Central memory CD4-positive, alpha-beta T cell (primary cell): ENCODE measurements at places on chromosomes 6 and 20.

DNA sequence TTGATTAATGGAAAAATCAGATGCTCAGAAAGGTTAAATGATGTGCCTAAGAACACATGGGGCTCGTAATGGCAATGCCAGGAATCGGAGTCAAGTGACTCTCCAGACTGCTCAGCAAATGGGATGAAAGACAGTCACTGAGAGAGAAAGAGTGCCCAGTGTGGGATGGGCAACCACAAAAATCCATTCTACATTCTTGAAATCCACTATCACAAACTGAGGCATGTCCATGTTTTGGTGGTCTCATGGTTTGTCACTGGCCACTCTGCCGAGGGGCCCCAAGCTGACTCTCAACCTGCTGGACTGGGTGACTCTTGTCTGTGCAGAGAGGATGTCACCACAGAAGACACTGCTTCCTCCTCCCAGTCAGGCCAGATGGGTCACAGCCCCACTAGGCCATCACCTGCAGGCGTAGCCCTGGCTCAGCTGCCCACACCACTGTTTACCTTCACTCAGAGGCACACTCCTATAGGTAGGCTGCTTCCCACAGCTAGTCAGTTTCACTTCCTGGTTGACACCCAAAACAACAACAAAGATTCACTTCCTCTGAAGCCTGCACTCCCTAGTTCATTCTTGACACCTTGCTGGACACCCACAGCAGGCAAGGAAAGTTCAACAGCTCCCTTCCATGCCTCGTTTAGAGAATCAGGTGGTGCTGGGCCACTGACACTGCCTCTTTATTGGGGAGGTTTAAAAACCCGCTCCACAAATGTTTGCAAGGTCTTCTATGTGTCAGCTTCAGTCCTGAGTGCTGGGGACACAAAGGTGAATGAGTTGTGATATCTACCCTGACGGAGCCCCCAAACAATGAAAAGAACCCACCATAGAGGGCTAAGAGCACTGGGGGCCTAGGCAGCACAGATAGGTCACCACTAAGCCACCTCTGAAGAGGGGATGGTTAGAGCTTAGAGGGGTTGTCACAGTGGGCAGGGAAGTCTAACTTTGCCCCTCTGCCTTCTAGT lies 21.7 kb downstream of the MAP1LC3A start:
- no peak for DNase-seq

- DNase-seq, result no peak
These were observed 91.8 kb upstream of the CNKSR3 start for GRCh38 chr6:154602296-154602695.

GRCh38 chr6:87575423-87575822 lies 14.4 kb downstream of the RARS2 start:
- no peak for DNase-seq

- no peak for DNase-seq
These were observed 14.9 kb upstream of the ULBP3 start for GRCh38 chr6:150083839-150084238.

DNA sequence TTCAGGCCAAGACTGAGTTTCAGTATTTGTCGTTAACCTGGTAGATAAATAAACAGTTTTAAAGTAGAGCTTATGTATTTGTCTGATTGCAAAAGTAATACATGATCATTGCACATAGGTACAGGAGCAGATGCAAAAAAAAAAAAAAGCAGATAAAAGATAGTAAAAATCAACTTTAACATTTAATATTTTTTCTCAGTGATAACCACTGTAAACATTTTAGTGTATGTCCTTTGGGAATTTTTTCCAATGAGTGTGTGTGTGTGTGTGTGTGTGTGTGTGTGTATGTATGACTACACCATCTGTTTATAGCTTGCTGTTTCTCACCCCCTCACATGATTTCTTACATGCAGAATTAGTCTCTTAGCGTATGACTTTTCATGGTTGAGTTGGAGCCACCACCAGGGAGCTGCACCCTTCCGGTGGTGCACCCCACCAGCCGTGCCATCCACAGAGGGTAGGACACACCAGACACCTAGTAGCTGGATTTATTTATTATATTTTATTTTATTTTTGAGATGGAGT lies 26.3 kb downstream of the WRNIP1 start:
- no peak for DNase-seq

GRCh38 chr6:43476746-43477145 lies 624 bp upstream of the TJAP1 start:
- no peak for DNase-seq

- DNase-seq, result no peak
These were observed 146.2 kb upstream of the MLN start for GRCh38 chr6:33949877-33950435.

- DNase-seq, result no peak
These were observed 493.3 kb upstream of the MARCKS start for GRCh38 chr6:113363866-113364265.

DNA sequence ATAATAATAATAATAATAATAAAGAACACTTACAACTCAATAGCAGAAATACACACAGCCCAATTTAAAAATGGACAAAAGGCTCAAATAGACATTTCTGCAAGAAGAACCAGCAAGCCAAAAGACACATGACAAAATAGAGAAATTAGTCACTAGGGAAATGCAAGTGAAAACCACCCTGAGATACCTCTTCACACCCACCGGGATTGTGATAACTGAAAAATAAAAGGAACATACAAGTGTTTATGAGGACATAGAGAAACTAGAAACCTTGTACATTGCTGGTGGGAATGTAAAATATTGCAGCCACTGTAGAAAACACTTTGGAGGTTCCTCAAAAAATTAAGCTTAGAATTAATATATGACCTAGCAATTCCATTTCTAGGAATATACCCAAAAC lies 59.2 kb downstream of the ZDHHC14 start:
- DNase-seq, result no peak

DNA sequence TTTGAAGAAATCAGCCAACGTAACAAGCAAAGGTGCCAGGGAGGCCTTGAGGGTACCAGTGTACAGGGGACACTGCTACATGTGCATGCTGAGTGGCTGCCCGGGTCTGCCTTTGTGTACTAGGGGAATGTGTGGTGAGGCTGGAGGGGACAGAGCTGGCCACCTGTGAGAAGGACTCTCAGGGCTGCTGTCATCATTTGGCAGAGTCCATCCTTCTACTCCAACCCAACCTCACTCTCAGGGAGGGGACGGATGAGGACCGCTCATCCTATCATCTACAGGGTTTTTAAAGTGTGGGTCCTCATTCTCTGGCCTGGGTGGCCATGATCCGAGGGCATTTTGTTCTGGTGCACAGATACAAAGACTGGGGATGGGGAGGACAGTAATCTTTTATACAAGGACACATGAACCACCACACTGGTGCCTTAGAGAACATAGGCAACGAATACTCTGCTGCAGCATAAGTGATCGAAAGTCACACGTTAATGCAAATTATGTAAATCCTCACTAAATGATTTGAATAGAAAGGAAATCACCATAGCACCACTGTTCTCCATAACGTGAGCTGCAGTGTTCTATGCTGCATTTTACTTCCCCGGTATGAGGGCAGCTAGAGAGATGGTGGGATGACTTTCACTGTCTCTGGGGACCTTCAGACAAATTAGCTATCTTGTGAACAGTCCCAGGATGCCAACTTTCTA lies 181.4 kb downstream of the GMPR start:
- no peak for DNase-seq

DNA sequence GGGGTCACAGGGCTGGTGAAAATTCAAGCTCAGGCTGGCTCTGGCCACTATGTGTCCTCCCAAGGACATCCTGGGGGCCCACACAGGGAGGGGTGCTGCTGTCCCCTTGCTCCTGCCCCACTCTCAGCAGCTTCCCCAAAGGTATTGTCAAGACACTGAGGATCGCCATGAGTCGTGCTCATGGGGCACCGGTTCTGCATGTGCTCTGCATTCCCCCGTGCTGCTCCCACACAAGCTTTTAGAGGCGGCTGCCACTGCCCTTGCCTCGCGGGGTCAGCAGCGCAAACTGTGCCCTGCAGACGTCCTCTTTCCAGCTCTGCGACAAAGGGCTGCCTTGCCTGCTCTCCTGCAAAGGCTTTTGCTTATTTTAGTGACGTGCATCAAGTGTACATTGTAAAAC lies 179.8 kb downstream of the ERMARD start:
- no peak for DNase-seq

DNA sequence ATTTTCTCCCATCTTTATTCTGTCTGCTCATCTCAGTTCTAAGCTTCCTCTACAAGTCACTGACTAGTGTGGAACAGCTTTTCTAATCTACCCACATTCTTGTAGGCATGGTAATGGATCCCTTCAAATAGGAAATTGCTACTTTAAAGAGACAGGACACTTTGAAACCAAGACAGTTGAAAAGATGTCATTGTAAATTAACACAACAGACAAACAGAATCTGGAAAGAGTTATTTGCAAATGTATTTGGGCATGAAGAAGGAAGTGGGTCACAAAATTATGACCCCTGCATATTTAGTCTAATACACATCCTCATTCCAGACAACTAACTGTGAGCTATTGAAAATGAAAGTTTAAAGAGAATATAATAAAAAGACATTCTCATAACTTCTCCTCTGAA lies 298.2 kb upstream of the MARCKS start:
- DNase-seq, result no peak

DNA sequence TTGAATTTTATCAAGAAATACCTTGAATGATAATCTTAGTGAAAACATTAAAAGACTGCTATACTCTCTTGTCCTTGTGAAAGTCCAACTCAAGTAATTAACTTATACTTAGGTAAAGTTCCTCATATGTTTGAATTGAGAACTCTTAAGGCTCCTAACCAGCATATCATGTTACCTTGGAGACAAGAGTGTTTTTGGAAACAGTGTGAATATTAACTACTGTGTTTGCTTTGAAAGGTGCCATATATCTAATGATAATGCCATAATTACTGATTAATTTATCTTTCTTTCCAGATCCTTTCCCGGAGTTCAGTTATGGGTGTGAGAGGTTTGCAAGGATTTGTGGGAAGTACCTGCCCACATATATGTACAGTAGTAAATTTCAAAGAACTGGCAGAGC lies 10.5 kb downstream of the FAM120B start:
- no peak for DNase-seq

DNA sequence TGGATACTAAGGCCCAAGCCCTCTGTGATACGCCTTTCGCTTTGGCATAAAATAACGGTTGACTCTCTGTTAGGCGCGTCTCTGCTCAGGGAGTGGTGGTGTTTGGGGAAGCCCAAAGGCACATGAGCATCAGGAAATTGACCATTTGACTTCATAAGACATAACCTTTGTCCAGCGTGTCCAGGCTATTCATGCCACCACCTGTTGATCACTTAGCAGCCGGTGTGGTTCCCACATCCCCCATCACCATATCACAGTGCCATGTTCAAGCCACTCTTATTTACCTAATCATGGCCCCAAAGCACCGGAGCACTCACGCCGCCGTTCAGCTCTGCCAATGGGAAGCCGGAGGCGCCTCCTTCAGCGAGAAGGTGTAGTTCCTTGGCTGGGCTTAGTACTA lies 27.9 kb downstream of the SLCO4A1 start:
- DNase-seq, result no peak

GRCh38 chr6:41594326-41594725 lies 43.9 kb upstream of the MDFI start:
- DNase-seq, result no peak

- no peak for DNase-seq
These were observed 29.5 kb downstream of the LYRM4 start for GRCh38 chr6:5231289-5231688.

GRCh38 chr6:37822851-37823682 lies 3.5 kb downstream of the ZFAND3 start:
- no peak for DNase-seq

DNA sequence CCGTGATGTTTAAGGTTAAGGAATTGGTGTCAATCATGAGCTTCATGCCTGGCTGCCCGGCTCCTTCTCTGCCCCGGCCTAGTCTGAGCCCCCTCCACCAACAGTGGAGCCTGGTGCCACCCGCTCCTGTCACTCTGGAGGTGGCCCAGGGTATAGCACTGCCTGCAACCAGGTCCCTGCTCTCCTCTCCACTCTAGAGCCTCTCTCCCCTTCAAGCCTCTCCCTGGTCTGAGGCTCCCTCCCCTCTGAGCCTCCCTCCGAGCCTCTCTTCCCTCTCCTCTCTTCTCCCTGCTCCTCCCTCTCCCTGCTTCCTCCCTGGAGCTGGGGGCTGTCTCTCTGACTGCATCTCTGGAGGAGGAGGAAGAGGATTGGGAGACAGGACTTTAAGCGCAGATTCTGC lies 31.3 kb upstream of the MRGBP start:
- no peak for DNase-seq

- no peak for DNase-seq
These were observed 9.6 kb downstream of the MAN1A1 start for GRCh38 chr6:119339941-119340456.

- peak; percentile 16 for DNase-seq
These were observed at the start of gene CDH22 for GRCh38 chr20:46308258-46309157. Gene CDH22 (minus strand): TSS chr20:46308498. CDS start chr20:46251294, 57,204 bp downstream.

- DNase-seq, result no peak
These were observed 326.6 kb downstream of the NRN1 start for GRCh38 chr6:5680095-5680494.

DNA sequence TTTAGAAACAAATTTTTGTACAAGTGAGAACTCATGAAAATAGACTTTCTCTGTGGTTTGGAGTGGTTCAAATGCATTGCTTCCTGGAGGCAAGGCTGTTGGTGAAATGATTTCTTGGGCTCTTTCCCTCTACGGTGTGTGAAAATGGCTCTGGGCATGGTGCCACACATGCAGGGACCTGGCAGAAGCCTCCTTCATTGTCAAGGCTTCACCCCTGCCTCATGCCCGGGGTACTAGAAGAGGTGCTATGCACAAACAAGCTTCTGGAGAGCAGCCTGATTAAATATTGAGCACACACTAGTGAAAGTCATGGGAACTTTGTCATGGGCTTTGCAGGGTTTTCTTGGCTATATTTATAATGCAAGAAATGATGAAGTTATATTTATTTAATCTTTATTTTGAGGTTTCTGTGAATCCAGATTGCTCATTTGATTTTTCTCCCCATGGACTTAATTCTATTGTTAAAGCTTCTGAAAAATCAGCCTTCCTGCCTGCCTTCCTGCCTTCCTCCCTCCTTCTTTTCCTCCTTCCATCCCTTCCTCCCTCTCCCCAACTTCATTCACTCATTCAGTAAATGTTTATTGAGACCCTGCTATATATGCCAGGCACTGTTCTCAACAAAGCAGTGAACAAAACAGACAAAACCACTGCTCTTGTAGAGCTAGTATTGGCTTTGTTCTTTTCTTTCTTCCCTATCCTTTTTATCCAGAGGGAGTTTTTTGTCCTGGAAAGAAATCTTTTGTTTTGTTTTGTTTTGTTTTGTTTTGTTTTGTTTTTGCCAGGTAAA lies 21.0 kb downstream of the C6orf89 start:
- DNase-seq, result no peak

GRCh38 chr6:155253337-155253736 lies 10.5 kb upstream of the CLDN20 start:
- DNase-seq, result no peak

GRCh38 chr20:33843854-33844253 lies 32.7 kb downstream of the CHMP4B start:
- DNase-seq, result peak; percentile 17

GRCh38 chr6:165817148-165817547 lies 154.1 kb upstream of the PDE10A start:
- DNase-seq, result no peak

DNA sequence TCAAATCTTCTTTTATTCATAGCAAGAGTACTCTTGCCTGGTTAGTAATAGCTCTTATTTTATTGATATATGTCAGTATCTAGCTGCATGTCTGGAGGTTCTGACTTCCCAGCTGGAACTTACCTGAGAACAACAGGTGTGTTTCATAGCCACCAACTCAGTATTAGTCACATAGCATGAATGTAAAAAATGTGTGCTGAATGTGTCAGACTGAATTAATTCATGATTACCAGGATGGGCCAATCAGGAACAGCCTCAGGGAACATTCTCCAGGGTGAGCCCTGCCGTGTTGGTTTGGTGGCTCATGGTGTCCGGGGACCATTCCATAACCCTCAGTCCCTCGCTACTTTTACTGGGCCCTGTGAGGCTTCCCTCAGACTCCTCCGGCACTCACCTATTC lies 99.7 kb downstream of the TULP4 start:
- DNase-seq, result no peak
